ENCODE measurements at places on chromosomes 13 and 19. TPM values are rescaled to one million over a fixed set of nuclear protein-coding genes. Genes with fewer than 3 reads are reported as not detected.
A peak's percentile ranks its signal among the peaks of the same experiment; 100 is the strongest.

- DNase-seq, result no peak
- no peaks in the 10 kb centered on the region for H3K4me1 ChIP-seq
- no peaks in the 10 kb centered on the region for H3K27me3 ChIP-seq
- H3K4me3 ChIP-seq, result no peak overlapping the region
Observed at GRCh38 chr13:84315527-84315926, 433.3 kb upstream of the SLITRK1 start.

- H3K27ac ChIP-seq, result peak overlapping the region; percentile 10
- peaks cover 21% of the 10 kb centered on the region for H3K4me1 ChIP-seq
Observed at GRCh38 chr19:50921426-50922316, 10.5 kb upstream of the KLK4 start.

DNA sequence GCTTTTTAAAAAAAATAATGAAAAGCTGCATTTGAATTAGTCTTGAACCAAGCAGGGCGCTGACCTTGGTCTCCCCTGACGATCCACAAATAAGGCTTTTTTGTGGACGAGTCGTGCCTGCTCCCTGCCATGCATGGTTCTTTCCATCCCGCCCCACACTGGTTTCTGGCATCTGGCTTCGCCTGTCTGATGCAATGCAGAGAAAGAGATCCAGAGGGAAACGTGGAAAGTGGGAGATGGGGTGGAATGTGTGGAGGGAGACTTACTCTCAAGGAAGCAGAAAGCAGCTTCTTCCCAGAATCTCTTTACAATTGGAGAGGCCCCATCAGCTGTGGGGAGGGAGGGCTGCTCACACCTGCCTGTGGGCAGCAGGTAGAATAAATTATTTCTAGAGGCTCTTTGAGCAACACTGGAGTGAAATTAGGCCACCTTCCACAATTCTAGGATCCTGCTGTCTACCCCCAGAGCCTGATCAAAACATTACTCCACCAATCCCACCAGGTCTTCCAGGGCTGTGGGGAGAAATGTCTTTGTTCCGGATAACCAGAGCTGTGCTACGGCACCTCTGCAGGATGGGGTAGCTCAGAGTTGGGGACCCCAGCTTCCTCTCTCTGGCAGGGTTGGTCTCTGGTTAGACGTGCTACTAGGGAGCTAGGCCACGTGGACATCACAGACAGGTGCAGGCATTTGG lies 183.5 kb downstream of the UQCRFS1 start:
- no peaks in the 10 kb centered on the region for H3K36me3 ChIP-seq
- no peaks in the 10 kb centered on the region for H3K27me3 ChIP-seq
- H3K4me3 ChIP-seq, result no peak overlapping the region
- H3K4me1 ChIP-seq, result no peaks in the 10 kb centered on the region
- no peak for DNase-seq

DNA sequence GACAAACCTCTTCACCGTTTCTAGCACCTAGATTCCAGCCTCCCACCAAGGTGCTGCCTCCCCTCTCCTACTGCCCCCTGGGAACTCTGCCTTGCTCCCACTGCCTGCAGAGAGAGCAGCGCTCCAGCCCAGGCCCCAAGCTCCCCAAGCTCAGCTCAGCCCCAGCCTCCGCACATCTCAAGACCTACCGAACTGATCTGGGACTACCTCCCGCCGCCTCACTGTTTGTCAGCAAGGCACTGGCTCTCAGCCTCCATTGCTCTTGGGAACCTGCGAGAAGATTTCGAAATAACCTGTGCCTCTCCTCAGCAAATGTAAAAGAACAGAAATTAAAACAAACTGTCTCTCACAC lies 92.4 kb upstream of the GPR183 start:
- H3K36me3 ChIP-seq, result peaks cover 4% of the 10 kb centered on the region
- no peak overlapping the region for H3K27ac ChIP-seq
- H3K27me3 ChIP-seq, result no peaks in the 10 kb centered on the region
- no peak overlapping the region for H3K4me3 ChIP-seq
- no peak for DNase-seq

The PNMA8A gene
- total RNA-seq, result 0.49 TPM

The HIPK4 gene
- 0.14 TPM for total RNA-seq

GRCh38 chr19:57701625-57702024 lies 7.4 kb downstream of the ZNF154 start:
- no peaks in the 10 kb centered on the region for H3K4me1 ChIP-seq
- no peaks in the 10 kb centered on the region for H3K36me3 ChIP-seq
- DNase-seq, result no peak
- H3K27me3 ChIP-seq, result no peaks in the 10 kb centered on the region
- H3K27ac ChIP-seq, result no peak overlapping the region

The SMAD9 gene
- total RNA-seq, result 1.8 TPM

DNA sequence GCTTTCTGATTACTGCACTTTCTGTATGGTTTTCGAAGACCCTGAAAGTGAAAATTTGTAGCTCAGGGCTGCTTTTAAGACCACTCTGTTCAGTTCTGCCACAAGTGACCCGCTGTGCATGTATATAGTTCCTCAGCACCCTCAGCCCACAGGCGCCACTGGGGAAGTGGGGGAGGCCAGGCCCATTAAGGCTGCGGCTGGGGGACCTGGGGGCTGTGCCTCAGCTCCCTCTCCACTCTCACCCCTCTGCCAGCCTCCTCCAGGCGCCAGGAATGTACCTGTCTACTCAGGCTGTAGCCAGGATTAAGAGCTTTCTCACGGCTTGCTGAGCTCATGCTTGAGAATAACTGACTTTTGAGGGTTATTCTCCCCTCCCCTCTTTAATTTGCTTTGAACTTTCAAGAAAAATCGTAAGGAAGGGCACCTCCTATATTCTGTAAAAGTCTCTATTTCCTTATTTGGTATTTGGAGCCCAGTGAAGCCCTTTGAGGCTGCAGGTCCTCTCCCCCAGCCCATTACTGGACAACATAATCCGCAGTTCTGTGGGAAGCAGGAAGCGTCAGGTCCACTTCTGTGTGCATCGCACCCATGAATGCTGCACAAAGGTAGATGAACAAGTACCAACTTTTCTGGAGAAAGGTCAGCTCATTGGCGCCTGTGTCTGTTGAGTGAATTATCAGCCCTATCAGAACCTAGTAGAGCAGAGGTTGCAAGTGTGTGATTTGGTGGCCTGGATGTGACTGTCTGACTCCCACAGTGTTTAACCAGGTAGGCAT lies 29.6 kb downstream of the GJA3 start:
- H3K4me3 ChIP-seq, result no peak overlapping the region
- H3K4me1 ChIP-seq, result no peaks in the 10 kb centered on the region
- DNase-seq, result no peak

DNA sequence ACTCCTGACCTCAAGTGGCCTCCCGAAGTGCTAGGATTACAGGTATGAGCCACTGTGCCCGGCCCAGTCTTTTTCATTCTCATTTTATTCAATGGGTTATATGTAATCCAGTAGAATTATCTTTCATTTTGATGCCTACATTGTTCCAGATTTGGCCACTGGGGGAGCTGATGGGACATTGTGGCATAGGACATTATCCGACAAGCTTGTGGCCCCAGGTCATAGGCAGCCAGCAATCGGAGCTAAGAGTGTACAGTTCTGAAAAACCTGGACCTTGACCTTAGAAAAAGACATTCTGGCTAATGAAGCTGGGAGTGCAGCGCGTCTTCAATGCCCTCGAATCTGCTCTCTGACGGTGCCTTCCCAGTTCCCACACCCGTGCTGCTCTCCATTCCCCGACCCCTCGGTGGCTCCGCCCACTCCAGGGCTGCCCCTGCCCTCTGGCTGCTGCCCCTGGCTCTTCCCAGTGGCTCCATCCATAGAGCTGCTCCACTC lies 108.7 kb downstream of the TEX29 start:
- peaks cover 39% of the 10 kb centered on the region for H3K27me3 ChIP-seq
- H3K4me1 ChIP-seq, result no peaks in the 10 kb centered on the region
- no peaks in the 10 kb centered on the region for H3K36me3 ChIP-seq
- DNase-seq, result peak; percentile 26

GRCh38 chr19:6443986-6444385 lies 10.4 kb upstream of the SLC25A41 start:
- no peak overlapping the region for H3K4me3 ChIP-seq
- no peaks in the 10 kb centered on the region for H3K27me3 ChIP-seq
- H3K4me1 ChIP-seq, result no peaks in the 10 kb centered on the region
- H3K36me3 ChIP-seq, result peaks cover 14% of the 10 kb centered on the region

DNA sequence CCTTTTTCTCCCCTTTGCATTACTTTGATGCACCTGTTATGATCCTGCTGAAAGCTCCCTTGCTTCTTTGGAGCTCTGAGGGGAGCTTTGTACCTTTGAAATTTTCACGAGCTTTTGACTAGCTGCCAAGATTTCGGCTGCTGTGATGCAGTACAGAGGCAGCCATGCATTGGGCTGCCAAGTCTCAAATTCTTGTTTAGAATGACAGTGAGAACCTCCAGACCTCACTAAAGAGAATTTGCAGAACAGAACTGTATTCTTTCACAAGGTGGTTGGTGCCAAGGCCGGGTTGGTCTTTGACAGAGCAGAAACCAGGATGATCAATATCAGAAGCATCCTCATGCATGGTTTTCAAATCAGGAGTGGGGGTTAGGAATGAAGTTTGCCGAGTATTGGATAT lies 414.8 kb downstream of the GPC5 start:
- no peak overlapping the region for H3K27ac ChIP-seq
- H3K4me3 ChIP-seq, result no peak overlapping the region
- H3K27me3 ChIP-seq, result no peaks in the 10 kb centered on the region

The ZNF284 gene
- total RNA-seq, result 4.7 TPM

The SIGLEC8 gene
- total RNA-seq, result not detected
